ENCODE measurements at places on chromosomes 7 and 10.

- no peak for DNase-seq
Observed at GRCh38 chr10:4176500-4177281, 391.7 kb upstream of the KLF6 start.

DNA sequence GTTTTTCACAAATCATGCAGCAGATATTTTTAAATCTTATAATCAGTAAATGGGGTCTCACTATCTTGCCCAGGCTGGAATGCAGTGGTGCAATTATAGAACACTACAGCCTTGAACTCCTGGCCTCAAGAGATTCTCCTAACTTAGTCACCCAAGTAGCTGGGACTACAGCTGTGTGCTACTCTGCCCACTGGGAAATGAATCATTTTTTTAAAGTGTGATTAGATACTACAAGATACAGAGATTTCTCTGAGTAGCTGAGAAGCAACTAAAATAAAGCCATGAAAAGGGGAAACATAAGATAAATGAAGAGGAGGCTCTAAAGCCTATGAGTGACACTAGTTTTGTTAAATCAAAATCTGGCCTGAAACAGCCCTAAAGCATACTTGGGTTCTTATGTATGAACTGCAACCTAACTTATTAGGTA lies 119.7 kb downstream of the JMJD1C start:
- DNase-seq, result no peak

DNA sequence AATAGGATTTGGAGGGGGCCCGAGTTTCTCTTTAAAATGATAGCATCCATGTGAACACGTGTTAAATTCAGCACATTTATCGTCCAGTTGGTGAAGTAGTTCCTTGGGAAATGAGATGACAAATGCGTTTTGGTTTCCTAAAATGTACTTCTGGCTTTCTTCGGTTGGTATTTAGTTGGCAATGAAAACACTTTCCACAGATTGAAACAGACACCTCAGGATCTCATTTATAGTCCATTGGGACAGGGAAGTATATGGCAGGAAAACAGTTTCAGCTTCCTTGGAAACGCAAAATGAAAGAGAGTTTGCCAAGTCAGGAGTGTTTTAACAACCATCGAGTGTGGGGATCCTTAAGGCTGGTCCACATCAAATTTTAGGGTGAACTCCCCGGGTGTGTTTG lies 19.4 kb upstream of the LYZL1 start:
- no peak for DNase-seq

GRCh38 chr7:69403169-69403568 lies 195.1 kb upstream of the AUTS2 start:
- DNase-seq, result no peak

DNA sequence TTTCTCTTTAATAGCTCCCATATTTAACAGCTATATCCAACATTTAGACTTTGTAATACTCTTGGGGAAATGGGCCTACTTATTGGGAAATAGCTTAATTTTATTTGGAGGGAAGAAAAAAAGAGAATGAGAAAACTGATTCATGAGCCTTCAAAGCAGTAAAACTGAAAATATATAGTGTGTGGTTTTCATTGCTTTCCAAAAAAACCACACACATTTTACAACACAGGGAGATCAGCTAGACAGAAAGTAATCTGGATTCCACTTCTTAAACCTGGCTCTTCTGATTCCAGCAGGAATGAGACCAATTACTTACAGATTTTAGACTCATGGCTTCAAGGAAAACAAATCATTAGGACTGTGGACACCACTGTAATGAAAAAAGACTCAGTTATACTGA lies 48.7 kb downstream of the CH25H start:
- DNase-seq, result no peak
